ENCODE measurements at places on chromosomes 3 and 15.

GRCh38 chr3:129829640-129830039 lies 63.9 kb downstream of the TMCC1 start:
- peak; percentile 76 for DNase-seq

DNA sequence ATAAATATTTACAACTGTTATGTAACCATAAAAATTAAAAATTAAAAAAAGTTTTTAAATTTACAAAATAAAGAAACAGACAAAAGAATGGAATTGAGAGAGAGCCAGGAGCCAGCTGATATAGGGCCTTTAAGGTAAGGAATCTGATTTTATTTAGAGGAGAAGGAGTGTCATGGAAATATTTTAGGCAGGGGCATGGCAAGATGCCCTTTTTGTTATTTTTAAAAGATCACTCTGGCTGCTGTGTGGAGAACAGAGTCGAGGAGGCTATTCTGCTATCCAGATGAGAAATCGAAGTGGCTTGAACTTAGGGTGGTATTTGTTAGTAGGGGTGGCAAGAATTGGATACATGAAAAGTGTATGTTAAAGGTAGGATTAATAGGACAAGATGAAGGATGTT lies 9.1 kb upstream of the ADAMTS9 start:
- DNase-seq, result no peak

DNA sequence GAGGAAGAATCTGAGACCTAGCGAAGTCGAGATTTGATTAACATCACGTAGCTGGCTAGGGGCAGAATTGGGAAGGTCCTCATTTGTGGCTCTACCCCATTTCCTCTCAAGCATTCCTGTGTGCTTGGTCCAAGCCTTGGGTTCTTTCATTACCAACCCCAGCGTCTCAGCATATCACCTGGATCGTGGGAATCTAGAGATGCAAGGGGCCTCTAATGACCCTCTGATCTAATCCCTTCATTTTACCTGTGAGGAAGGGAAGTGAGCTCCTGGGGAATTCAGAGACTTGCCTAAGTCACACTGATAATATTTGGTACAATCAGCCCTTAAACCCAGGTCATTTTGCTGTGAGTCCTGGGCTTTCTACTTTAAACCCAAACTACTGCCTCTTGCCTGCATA lies 2.0 kb downstream of the GPR87 start:
- DNase-seq, result no peak

- DNase-seq, result peak; percentile 48
These were observed 31.9 kb downstream of the SH3BP5 start for GRCh38 chr3:15300323-15301078.

GRCh38 chr3:117129516-117129915 lies 419.9 kb downstream of the TUSC7 start:
- no peak for DNase-seq

- no peak for DNase-seq
These were observed 4.0 kb upstream of the PARP6 start for GRCh38 chr15:72276326-72276700.

DNA sequence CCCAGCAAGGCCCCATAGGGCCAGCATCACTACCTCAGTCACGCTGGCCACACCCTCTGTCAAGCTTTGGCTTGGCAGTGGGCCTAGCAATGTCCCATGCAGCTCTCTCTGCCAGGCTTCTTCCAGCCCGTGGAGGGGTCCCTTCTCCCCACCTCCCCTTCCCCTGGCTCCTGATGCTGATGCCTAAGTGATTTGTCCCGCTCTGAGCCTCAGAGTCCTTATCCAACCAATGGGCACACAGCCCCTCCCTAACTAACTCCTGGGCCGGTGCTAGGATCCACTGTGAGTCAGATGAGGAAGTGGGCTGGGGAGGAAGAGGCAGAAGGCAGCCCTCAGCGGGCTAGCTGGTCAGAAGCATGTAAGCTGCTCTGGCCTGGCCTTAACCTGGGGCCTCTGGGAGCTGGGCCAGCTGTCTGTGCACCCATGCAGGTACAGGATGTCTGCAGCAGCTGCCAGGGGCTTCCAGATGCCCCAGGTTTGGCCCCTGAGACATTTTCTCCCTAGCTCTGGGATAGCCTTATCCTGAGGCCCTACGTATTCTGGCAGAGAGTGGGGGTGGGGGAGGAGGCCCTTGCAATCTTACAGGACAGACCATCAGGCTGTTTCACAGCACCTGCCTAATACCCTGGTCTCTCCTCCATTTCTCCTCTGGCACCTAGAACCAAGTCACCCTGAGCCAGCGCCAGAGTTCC lies 740 bp upstream of the ZBTB47 start:
- no peak for DNase-seq

Measured in NCI-H446 (cell line).